ENCODE measurements at places on chromosomes 5 and 9.

DNA sequence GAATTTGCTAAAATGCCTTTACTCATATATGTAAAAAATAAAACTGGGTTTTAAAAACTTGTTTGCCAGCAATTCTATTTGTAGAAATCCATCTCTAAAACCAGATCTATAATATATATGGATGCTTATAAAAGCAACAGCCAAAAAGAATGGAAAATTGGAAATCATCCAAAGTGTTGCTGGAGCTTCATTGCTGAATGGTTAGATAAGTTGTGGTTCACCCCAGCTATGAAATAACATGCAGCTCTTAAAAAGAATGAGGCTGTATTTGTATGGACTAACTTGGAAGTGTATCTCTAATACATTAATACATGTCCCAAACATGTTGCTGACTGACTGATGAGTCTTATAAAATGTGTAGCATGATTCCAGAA is 76.2 kb downstream of the STK10 start:
- no peak for DNase-seq

DNA sequence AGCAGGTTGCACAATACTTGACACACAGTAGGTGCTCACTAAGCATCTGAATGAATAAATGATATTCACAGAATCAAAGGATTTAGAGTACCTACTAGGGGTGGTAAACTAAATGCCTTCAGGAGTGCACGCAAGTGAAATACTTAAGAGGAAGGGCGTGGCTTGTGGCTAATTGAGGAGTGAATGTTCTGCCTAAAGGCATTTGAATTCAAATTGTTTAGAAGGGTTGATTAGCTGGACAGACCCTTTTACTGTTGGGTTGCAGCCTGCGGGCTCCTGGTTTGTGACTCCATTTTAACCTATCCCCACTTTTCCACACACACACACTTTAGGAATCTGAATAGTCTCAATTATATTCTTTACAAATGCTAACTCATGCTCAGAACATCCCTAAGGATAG is 63.1 kb downstream of the PPP2R2B start:
- no peak for DNase-seq

DNA sequence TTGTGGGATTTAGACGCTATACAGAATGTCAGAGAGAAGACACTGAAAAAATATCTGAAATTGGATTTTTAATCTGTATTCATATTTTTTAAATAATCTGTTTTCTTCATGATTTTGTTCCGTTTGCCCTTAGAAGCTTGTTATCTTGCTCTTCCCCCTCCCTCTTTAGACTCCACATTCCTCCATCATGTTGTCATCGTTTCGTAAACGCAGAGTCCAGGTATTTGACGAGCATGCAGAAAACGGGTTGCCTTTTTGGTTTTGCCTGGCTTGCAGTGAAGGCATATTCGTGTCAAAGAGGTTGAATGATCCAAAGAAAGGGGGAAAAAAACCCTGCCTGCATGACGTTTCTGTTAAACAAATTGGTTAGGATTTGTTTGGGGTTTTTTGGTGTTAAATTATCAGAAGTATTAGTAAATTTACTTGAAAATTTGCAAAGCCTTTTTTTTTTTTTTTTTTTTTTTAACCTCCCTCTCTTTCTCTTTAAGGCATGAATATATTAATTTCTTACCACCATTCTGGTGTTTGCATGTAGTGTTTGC is 2.9 kb downstream of the SPTAN1 start:
- no peak for DNase-seq

DNA sequence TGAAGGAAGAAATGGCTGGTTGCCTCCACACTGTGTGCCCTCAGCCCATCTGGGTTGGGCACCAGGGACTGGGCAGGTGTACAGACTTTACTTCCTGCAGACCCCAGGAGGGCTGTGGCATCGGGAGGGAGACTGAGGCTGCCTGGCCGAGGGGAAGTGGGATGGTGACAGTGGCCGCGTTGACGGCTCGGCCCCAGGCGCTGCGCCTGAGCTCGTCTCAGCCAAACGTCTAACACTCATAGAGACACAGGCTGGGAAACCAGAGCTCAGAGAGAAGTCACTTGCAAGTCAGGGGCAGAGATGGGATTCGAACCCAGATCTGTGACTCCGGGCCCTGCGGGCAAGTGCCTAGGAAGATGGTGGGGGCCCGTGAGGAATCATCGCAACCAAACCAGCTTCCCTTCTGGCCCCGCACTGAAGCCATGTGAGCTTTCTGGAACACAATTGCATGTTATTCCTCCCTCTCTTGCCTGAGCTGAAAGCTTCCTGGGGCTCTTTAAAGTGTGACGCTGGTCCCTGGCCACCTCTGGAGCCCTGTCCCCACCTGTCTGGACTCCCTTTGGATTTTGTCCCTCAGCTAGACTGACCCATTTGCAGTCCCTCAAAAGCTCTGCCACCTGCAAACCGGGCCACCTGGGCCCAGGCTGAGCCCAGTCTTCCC is 53.1 kb upstream of the FUBP3 start:
- DNase-seq: no peak

DNA sequence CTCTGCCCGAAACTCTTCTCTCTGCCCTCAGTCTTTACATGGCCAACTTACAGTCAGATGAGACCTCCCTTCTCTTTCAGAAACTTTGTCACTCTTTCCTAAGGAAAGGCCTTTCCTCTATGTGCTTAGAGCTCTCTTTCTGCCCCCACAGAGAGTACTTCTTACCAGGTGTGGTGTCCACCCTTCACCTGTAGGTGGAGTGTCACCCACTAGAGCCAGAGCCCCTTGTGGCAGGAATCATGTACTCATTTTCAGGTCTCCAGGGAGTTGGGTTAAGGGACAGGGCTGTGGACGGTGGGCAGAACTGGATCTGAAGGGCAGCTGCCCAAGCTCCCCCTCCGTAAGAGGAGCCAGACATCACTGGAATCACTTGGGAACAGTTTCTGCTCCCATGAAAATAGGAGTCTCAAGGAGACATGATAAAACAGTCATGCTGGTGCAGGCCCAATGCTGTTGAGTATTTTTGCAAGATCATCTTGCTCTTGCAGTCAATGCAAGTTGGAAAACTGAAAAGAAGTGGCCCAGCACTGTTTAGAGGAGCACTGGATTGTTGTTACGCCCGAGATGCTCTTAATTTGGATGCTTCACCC is 436.7 kb downstream of the ZSWIM6 start:
- no peak for DNase-seq

DNA sequence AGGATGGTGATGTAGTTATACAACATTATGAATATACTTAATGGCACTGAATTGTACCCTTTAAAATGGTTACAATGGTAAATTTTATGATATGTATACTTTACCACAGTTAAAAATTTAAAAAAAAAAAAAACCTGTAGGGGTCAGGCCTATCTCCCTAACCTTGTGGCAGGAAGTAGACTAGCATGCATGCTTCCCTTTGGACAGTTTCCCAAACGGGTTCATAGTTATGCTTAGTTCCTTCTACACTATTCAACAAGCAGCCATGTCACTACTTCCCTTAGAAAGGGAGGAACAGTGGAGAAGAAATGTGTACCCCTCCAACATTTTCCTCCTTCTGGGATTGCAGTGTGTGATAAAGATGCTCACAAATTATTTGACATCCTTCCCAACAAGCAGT is 32.5 kb downstream of the IDNK start:
- DNase-seq: no peak
